ENCODE measurements at places on chromosomes 13 and 19. TPM values are rescaled to one million over a fixed set of nuclear protein-coding genes. Genes with fewer than 3 reads are reported as not detected.

DNA sequence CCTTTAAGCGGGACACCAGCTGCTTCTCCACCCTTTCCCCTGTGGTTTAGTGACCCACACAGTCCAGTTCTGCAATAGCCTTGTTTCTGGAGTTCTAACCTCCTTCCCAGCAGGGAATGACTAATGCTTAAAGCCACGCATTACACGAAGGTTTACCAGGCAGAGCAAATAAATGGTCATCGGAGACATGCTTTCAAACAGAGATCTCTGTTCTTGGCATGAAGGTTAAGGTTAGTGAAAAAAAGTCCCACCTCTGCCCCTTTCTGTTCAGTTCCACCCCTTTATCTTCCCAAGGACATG is 25.3 kb upstream of the MEDAG start:
- no peak for DNase-seq

GRCh38 chr19:8973501-8974091 is 36.6 kb downstream of the MUC16 start:
- peak; percentile 26 for DNase-seq

DNA sequence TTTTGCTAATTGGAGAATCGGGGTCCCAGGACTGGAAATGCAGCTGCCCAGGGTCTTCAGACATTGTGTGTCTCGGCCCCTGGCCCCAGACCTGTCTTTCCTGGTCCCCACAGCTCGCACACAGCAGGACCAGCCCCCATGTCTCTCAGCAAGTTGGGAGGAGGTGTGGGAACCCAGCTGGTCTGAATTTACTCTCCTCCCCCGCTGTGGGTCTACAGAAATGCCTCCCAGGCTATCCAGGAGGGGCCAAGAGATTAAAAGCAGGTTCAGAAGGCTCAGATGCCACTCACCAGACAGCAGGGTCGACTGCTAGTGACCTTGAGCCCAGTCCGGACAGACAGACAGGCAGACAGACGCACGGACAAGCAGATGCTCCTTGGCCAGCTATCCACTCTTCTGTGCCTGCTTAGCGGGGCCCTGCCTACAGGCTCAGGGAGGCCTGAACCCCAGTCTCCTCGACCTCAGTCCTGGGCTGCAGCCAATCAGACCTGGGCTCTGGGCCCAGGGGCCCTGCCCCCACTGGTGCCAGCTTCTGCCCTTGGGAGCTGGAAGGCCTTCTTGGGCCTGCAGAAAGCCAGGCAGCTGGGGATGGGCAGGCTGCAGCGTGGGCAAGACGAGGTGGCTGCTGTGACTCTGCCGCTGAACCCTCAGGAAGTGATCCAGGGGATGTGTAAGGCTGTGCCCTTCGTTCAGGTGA is at the start of gene DAND5:
Gene DAND5, plus strand, starts transcription at position 285 of the 697 bp plus-strand sequence. Its CDS starts 85 bp downstream, at position 370.
- DNase-seq = no peak

The GPR12 gene
- not detected for polyA plus RNA-seq

The FAM124A gene
- 5.3 TPM for polyA plus RNA-seq

The METTL21C gene
- 0.49 TPM for polyA plus RNA-seq

- DNase-seq = no peak
Measured at GRCh38 chr13:103246581-103247200, 180.5 kb upstream of the SLC10A2 start.

The ADGRE2 gene
- 0.69 TPM for polyA plus RNA-seq

The COX6B1 gene
- 302 TPM for polyA plus RNA-seq

DNA sequence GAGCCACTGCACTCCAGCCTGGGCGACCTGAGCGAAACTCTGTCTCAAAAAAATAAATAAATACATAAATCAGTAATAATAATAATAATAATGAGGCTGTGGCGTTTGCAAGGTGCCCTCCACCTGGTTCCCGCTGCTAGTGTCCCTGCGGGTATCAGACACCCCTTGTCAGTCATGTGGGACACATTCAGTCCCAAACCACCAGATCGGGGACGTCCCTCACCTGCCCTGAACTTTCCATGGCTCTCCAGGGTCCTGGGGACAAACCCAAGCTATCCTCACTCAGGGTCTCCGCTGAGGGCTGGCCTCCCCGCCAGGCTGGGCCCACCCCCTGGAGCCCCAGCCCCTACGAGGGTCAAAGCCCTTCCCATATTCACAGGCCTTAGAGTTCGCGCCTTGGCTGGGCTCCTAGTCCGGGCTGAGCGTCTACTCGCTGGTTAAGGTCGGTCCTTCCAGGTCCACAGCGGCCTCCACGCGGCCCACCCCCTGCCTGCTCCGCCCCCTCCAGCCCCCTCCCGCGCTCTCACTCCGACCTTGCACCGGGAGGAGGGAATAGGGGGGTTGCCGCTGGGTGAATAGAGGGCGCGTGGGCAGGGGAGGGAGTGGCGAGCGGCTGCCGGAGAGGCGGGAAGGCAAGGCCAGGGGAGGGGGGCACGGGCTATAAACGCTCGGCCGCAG is 349 bp upstream of the KISS1R start:
- no peak for DNase-seq

The GRK1 gene
- 0.13 TPM for polyA plus RNA-seq

DNA sequence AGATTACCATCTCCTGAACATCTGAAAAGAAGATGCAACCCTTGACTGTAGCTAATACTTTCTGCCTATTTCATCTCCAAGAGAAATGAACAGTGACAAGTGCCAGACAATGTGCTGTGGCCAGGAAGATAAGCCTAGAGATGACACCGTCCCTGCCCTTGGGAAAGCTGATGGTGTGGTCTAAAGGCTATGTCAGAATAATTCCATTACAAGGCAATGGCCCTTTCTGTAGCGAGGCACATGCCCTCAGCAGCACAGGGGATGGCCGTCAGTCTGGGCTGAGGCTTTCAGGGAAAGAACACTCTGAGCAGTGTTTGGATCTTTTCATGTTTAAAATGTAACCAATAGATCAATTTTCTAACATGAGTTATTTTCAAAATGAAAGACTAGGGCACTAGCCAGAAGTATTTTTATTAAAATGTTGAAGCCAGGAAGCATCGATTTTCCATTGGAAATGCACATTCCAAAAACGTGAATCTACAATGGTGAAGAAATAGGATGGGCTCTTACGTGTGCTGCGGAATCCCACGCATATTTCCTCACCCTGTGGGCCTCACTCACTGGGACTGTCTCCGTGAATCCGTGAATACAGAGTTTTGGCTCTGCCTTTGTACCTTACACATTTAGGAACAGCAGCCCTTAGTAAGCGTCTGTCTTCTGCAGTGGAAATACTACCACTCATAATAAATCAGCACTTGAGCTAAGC is 22.0 kb downstream of the COL4A1 start:
- DNase-seq = no peak

DNA sequence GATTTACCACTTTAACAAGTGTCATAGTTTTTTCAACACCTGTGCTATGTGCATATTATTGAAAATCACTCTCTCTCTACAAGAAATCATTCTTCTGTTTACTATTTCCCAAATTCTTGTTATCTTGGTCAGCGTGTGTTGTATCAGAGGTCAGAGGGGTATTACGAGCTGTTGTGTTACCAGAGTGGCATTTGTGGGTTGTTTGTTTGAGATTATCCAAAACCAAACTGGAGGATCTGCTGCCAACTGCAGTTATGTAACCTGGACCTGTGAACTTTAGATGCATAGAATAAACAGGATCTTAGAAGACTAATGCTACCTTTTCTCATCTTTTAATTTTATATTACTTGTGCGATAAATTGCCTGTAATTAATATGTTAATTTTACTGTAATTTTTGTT is 1751.4 kb upstream of the SPRY2 start:
- DNase-seq = no peak

GRCh38 chr19:14395710-14396336 is 14.6 kb downstream of the ADGRE5 start:
- no peak for DNase-seq

DNA sequence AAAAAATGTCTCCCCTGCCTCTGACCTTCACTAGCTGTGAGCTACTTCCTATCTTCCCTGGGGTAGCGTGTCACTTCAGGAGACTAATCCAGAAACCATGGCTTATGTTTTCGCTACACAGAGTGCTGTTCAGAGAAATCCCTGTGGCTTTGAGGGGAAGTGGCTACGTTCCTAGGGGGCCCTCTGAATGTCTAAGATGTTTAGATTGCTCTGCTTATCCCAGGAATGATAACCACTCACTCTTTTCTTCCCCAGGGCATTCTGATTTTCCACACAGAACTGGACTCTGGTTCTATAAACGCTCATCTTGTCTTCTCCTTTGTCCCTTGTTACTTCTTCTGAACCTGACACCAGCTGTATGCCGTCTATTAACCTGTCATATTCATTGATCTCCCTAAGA is 572.5 kb downstream of the OLFM4 start:
- DNase-seq = no peak

DNA sequence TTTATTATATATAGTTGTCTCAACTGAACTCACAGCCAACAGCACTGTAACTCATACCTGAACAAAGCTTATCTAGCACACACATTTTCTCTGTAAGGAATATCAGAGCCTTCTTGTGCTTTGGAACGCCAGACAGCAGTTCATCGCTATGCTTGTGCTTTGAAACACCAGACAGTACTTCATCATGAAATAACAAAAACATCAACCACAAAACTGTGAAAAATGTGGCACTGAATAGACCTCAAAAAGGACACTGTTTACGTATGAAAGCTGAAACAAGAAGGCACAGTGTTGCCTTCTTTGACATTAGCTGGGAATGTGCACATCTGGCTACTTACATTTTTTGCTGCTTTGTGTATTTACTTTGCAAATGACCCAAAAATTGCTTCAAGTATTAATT is 160.2 kb downstream of the PDS5B start:
- no peak for DNase-seq

The NAPA gene
- polyA plus RNA-seq = 162 TPM

DNA sequence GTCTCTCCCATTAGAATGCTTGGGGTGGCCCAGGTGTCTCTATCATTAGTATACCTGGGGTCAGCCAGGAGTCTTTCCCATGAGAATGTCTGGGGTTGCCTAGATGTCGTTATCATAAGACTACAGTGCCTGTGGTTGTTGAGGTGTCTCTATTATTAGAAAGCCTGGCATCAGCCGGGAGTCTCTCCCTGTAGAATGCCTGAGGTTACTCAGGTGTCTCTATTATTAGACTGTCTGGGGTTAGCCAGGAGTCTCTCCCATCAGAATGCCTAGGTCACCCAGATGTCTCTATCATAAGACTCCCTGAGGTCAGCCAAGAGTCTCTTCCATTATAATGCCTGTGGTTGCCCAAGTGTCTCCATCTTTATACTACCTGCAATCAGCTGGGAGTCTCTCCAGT is 1541.1 kb downstream of the UQCRFS1 start:
- DNase-seq = no peak

- no peak for DNase-seq
Measured at GRCh38 chr13:104872153-104872552, 1663.3 kb downstream of the EFNB2 start.

DNA sequence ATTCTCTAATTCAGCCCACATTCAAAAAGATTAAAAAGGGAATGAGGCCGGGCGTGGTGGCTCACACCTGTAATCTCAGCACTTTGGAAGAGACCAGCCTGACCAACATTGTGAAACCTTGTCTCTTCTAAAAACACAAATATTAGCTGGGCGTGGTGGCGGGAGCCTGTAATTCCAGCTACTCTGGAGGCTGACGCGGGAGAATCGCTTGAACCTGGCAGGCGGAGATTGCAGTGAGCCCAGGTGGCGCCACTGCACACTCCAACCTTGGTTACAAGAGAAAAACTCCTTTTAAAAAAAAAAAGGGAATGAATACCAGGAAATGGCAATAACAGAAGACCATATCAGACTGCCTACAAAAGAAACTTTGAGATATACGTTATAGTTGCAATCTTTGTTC is 1244.5 kb downstream of the PCDH9 start:
- no peak for DNase-seq

DNA sequence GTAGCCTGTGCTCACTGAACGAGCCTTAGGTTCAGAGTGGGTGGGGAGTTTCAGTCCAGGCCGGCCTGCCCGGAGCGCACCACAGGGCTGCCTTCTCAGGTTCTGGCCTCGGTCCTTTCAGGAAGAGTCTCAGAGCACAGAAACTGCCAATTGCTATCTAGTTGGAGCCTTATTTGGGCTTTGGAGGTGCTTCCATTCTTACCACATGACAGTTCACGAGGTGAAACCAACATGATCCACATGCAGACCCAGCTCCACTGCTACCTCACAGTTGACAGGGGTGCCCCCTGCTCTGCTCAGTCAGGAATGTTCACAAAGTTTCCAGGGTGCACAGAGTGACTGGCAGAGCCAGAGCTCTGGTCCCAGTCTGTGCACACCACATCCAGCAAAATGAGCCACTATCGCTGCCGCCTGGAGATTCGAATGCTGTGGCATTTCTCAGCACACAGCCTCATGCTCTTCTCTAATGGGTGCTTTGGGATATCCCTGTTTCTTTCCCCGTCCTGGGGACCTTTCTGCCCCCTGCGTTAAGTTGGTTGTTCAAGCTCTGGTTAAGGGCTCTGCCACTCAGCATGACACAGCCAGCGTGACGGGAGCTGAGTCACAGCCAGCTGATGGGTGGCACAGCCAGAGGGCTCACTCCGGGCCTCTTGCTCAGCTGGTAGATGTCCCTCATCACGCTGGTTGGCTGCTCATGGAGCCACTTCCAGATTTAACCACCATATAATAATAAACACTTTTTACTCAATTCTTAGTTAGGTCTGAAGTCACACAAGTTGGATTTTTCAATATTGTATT is 7.5 kb upstream of the SACS start:
- DNase-seq = no peak

DNA sequence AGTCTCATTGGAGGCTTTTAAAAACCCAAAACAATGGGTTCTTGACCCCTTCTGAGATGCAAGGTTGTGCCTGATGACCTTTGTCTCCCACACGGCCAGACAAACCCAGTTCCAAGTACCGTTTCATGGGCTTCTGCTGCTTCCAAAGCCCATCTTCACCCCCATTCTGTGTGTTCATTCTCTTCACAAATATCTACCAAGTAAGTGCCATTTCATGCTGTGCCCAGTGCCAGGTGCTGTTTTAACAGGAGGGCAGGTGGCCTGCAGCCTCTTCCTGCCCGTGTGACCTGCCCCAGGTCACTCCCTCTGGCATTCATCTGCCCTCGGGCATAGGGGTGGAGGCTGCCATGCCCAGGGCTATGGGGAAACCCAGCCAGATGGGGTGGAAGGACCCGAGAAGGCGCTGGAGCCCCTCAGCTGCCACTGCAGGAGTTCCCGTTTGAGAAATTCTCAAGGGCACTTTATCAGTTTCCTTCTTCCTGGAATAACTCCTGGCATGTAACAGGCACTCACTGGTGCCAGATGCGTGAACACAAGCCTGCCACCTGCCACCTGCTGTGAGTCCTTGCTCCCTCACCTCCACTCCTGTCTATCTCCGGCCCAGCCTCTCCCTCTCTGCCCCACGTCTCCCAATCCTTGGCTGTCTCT is 12.5 kb downstream of the CAPN12 start:
- DNase-seq = no peak
